HAP-1 (cell line): ENCODE measurements at places on chromosomes 16 and 17.
A peak's percentile ranks its signal among the peaks of the same experiment; 100 is the strongest.

- no peak for DNase-seq
Measured at GRCh38 chr17:68611353-68612208, 10.4 kb upstream of the FAM20A start.

GRCh38 chr17:48012654-48013053 is 24.9 kb downstream of the COPZ2 start:
- DNase-seq: no peak

DNA sequence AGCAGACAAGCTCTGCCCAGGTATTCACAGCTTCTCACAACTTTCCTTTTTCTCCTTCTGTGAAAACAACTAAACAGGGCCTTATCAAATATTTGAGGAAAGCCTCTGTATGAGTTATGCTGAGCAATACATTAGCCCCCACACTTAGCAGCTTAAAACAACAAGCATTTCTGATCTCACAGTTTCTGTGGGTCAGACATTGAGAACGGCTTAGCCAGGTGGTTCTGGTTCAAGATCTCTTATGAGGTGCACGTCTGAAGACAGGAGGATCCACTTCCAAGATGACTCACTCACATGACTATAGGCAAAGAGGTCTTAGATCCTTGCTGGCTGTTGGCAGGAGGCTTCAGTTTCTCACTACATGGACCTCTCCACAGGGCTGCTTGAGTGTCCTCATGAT is 181.4 kb upstream of the WSCD1 start:
- DNase-seq: no peak

- no peak for DNase-seq
Measured at GRCh38 chr16:75593825-75594820, 27.9 kb downstream of the GABARAPL2 start.

DNA sequence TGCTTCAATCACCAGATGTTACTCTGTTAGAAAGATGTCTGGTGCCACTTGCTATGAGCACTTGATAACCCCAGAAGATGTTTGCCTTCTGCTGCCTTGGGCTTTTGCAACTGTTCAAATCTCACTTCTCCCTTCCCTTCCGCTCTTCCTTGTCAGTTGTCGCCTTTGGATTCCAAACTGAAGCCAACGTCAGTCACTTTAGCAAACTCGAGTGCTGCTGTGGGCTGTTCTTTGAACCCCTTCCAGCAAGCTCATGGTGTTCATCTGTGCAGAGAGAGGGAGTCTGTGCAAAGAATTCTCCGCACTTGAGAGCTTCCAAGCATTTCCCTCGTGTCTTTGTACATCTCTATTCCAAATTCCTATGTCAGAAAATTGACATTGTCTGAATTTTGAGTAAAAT is 879.4 kb downstream of the CDH11 start:
- no peak for DNase-seq

GRCh38 chr16:86786338-86786737 is 208.0 kb downstream of the FOXL1 start:
- DNase-seq: no peak

GRCh38 chr16:4637501-4638166 is 13.0 kb downstream of the MGRN1 start:
- DNase-seq: no peak

- DNase-seq: no peak
Measured at GRCh38 chr16:8376430-8376829, 213.9 kb downstream of the TMEM114 start.

GRCh38 chr17:19717411-19717908 is 1.1 kb upstream of the SLC47A2 start:
- no peak for DNase-seq

DNA sequence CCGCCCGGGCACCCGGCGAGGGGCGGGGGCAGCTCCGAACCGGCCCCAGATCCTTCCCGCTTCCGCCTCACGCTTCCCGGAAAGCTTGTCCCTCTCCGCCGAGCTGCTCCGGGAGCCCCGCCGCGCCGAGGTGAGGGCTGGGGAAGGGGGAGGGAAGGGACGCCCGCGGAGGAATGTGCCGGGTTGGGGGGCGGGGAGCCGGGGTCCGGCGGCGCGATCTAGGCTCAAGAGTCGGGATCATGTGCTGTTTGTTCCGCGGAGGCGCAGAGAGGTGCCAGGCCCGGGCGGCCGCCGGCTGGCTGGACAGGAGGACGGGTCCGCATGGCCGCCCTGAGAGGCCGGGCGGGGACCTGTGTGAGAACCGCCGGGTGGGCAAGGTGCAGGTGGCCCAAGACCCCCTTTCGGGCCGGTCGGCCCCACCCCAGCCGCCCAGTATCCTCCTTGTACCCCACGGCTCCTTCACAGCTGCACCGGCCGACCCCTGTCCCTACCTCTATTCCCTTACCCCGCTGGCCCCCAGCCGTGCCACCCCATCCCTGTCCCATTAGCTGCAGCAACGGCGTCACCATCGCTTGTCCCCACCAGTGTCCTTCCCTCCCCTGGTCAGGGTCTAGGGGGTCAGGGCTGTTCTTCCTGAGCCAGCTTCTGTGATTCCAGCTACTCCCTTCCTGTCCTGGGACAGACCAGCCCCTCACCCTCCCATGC is 429 bp downstream of the KIF1C start:
- peak; percentile 65 for DNase-seq

DNA sequence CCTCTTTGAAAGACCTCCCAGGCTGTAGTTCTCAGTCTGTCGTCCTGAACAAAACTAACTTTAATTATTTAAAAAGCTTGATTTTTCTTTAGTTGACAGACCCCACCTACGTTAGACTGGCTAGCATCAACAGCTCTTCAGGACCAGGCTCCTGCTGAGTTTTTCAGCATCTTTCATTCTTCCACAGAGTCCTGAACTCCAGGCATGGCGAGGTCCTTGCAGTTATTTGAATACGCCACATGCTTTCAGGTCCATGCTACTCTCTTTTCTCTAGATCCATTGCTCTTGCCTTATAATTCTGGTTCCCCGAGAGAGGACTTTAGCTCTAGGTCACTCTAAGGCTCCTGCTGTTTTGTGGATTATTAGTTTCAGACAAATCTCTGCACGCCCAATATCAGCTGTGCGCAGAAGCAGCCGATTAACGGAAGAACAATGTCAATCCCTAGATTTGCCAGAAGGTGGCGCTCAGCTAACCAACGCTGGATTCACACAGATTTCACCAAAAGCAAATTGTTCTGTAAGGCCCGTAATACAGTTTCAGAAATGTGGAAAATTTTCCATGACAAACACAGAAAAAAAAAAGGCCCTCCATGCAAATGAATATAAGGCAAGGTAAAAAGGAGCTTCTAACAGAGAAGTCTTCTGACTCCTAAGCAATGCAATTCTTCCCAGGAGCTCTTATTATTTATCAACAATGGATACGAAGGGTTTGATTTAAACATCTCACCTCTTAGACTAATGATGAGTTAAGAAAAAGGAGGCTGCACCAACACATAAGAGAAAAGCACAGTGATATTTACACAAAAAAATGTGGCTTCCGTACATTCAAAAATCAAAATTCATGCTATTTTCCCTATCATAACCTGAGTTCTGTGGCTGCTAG is 33.5 kb upstream of the BCO1 start:
- DNase-seq: peak; percentile 68

- DNase-seq: no peak
Measured at GRCh38 chr16:25867041-25867440, 175.3 kb downstream of the HS3ST4 start.

GRCh38 chr16:67017421-67017750 is 11.6 kb upstream of the CBFB start:
- no peak for DNase-seq

DNA sequence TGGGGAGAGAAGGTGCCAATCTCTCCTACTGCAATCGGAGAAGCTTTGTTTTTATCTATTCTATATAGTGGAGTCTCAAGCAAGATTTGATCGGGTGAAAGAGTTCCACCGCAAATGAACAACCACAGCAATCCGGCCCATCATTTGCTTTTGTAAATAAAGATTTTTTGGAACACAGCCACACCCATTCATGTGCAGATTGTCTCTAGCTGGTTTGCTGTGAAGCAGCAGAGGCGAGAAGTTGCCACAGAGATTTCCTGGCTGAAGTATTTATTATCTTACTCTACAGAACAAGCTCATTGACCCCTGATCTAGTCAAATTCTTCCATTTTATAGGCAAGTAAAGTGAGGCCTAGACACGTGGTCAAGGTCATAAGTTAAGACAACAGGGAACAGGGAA is 195.5 kb upstream of the TNRC6C start:
- peak; percentile 45 for DNase-seq

DNA sequence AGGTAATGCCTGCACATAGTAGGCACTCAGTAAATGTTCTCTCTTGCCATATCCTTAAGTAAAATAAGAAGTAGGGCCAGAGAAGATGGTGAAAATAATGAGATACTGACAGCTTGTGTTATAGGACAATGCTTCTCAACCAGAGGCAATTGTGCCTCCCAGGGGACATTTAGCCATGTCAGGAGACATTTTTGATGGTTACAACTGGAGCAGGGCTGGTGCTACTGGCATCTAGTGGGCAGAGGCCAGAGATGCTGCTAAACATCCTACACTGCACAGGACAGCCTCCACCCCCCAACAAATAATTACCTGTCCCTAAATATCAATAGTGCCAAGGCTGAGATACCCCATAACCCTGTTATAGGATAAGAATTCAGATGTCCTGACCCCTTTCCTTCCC is 1.7 kb downstream of the RAD51D start:
- no peak for DNase-seq

- DNase-seq: no peak
Measured at GRCh38 chr16:71565812-71566700, 10.8 kb downstream of the TAT start.

DNA sequence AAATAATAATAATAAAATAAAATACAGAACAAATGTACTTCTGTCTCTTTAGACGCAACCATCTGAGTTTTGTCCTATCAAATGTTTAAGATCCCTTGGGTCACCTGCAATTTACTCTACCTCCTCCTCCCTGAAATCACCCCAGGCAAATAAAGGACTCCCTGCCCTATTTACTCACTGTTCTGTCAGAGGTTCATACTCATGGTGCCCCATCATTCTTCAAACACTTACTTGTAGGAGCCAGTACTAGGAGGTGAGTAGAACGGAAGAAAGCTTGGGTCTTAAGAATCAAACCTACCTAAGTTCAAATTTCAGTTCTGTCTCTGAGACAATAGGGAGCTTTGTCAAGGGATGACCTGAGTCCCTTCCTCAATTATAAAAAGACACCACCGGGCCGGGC is 3.8 kb downstream of the TBC1D10B start:
- no peak for DNase-seq

DNA sequence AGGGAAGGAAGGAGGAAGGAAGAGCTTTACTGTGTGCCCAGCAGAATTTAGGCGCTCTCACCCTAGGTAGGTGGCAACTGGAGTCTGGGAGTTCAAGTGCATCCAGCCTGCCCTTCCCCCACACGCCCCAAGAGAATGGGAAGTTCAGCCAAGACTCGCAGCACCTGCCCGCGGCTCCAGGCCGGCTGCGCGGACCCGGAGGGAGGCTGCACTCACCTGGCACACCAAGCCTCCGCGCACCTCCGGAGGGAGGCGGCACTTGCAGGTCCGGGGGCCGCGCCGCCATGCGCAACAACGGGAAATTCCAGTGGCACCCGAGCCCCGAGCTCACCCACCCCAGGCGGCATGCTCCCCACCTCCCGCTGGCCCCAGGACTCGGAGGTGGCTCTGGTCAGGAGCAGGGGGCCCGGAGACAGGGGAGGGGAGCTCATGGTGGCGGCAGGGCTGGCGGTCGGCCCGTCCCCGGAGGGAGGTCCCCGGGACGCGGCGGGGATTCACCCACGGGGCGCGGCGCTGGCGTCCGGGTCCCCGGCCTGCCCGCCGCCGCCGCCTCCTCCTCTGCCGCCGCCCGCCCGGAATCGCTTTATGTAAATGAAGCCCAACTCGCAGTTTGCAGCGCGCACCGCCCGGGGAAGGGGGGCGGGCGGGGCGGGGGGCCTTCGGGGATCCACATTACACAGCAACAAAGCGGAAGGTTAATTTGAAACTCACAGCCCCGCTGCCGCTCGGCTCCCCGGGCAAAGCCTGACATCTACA is at the start of gene ZFHX3:
Gene ZFHX3, minus strand, starts transcription at position 593 of the 756 bp plus-strand sequence. CDS start 87,983 bp downstream, outside the sequence.
- DNase-seq: peak; percentile 86

DNA sequence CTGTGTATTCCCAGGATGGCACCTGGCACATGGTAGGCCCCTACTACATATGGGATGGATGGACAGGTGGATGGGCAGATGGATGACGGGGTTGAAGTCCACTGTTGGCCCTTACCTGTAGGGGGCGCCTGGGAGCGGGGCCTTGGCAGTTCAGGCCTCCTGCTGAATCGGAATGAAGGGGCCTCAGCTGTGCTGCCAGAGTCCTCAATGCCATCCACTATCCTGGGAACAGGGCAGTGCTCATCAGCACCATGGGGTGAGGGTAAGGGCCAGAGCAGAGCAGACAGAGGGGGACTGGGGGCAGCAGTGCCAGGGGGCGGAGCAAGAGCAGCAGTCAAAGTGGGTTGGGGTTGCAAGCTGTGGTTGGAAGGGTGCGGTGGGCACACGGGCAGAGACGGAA is 8.3 kb upstream of the RAB5C start:
- DNase-seq: no peak

GRCh38 chr16:66408163-66409048 is 18.7 kb upstream of the BEAN1 start:
- DNase-seq: no peak

DNA sequence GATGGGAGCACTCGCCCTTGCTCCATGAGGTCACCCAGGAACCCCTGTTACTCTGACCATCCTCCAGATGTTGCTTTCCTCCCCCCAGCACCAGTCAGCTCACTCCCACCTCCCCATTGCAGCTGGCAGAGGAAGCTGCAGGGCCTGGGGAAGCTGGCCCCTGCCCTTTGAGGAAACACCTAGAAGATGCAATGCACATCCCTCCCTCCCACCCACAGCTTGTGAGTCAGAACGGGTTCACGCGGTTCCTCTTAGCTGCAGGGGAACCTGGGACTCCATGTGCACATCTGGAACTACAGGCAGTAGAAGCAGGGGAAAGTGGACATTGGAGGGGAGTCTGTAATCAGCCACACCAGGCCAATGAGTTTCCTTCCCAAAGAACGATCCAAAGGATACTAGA is 96.9 kb downstream of the KATNIP start:
- DNase-seq: no peak

- no peak for DNase-seq
Measured at GRCh38 chr16:2745116-2745890, 7.1 kb upstream of the SRRM2 start.

GRCh38 chr17:62140836-62141235 is 75.8 kb upstream of the MED13 start:
- DNase-seq: no peak

GRCh38 chr16:106623-107324 is 28.7 kb downstream of the MPG start:
- peak; percentile 74 for DNase-seq

DNA sequence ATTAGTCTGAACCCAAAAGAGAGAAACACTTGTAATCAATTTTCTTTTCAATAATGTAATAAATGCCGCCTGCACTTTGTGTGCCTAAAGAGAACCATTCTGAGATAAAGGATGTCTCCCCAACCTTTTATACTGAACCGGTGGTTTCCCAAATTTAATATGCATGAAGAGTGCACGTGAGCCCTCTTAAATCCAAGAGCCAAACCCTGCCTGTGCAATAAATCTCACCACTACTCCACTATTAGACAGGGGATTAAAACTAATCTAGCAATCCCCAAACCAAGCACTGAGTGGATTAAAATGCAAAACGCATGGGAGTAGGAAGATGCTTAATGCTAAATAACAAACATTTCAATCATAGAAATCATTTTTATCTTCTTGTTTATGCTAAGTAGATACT is 351.0 kb upstream of the PSMD7 start:
- no peak for DNase-seq
